T47D (cell line): ENCODE measurements at places on chromosomes 5 and 9.

DNA sequence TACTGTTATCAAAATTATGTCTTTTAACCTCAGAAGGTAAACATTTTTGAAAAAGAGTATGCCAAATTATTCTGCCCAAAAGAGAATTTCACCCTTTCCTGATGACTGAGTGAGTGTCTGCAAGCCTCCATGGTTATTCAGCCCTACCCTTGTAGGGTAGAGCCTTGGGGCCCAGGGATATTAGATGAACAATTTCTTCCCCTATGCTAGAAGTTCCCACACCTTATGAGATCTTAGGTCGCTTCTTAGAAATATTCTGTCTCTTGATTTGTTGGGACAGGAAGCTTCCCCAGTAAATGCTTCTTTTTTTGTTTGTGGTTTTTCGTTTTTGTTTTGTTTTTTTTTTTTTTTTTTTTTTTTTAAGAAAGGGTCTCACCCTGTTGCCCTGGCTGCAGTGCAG, 3.1 kb downstream of the CRB2 start:
- DNase-seq: no peak

- peak; percentile 69 for DNase-seq
Observed at GRCh38 chr5:83265318-83265717, 188.0 kb downstream of the XRCC4 start.

DNA sequence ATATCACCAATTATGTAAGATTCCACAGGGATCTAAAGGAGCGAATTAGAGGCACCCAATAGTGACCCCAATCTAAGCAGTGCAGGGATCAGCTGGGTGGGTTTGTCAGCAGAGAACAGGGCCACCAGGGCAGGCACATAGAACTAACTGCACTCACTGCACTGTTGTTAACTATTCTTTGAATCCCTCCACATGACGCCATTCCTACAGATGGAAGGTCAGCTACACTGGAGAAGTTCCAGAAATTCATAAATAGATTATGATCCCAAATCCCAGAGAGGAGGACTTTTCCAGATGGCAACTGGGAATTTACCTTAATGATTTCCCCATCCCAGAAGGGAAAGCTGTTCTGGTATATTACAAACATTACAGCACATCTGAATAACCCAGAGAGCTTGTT, 84.2 kb downstream of the THBS4 start:
- no peak for DNase-seq

GRCh38 chr9:7121055-7121454, 363.3 kb downstream of the KDM4C start:
- no peak for DNase-seq

DNA sequence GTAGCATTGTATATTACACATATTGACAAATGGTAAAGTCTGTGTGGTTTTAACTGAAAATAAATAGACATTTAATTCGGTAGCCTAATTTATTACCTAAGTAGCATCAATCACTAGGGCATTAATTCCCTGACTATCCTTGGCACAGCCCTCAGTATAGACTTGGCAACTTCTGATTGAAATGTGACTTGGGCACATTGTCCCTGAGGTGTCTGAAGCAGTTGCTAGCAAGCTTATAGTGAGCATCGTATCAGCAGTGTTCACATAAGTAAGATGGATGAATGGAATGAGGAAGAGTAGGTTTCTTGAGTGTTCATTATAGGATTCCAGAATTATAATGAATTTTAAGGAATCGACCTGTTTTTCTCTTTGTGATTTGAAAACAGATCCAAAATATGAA, 16.1 kb downstream of the LURAP1L start:
- peak; percentile 70 for DNase-seq
